Activated T-cell treated with anti-CD3 and anti-CD28 coated beads, Interleukin-2, amount 50 U/mL, for 72 hours (primary cell): ENCODE measurements at places on chromosomes 7 and 10. TPM values are rescaled to one million over a fixed set of nuclear protein-coding genes. Genes with fewer than 3 reads are reported as not detected.

DNA sequence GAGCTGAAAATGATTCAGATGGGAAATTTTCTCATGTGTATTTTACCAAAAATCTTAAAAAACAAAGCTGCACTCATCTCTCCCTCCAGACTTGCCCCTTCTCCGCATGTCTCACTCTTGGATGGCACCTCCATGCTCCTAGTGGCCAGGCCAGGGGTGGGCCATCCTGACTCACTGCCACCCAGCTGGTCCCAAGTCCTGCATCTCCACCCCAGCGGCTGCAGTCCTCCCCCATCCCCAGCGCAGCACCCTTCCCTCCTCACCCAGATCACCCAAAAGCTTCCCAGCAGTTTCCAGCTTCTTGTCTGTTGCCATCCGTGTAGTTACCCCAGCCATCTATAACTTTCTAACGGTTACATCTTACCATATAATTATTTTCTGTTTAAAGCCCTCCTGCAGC is 53.0 kb upstream of the INSIG1 start:
- no peak for DNase-seq

- DNase-seq, result peak; percentile 25
These were observed 427.9 kb upstream of the CELF2 start for GRCh38 chr10:10589540-10590303.

GRCh38 chr7:31055471-31055870 is 3.4 kb downstream of the ADCYAP1R1 start:
- no peak for DNase-seq

- no peak for DNase-seq
These were observed 196.8 kb downstream of the RNLS start for GRCh38 chr10:88386204-88386788.

GRCh38 chr10:121332829-121333765 is 265.1 kb downstream of the FGFR2 start:
- DNase-seq, result no peak

- peak; percentile 92 for DNase-seq
These were observed at the start of gene SCD for GRCh38 chr10:100346765-100347567. SCD (plus strand) TSS chr10:100347233; CDS start chr10:100347505, 272 bp downstream.

DNA sequence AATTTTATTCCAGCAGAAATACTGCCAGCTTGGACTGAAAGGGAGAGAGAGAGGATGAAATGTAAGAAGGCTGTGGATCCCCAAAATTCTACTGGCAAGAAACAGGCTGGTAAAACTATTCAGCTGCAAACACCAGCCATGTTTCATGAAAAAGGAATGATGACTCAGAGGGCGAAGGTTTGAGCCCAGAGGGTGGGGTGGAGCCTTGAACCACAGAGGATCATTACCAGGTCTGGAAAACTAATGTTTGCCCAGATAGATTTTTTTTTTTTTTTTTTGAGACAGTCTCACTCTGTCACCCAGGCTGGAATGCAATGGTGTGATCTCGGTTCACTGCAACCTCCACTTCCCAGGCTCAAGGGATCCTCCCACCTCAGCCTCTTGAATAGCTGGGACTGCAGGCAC is 41.7 kb upstream of the NRF1 start:
- DNase-seq, result no peak

GRCh38 chr7:155534691-155535090 is 11.7 kb downstream of the CNPY1 start:
- no peak for DNase-seq

Gene GAD2
- not detected for total RNA-seq

Gene ATRNL1
- total RNA-seq, result 0.94 TPM
